Lower leg skin (tissue), 4 donors: ENCODE measurements at places on chromosomes 2 and 18.

- no peak for DNase-seq
Observed at GRCh38 chr2:62467475-62468321, 38.3 kb downstream of the TMEM17 start.

DNA sequence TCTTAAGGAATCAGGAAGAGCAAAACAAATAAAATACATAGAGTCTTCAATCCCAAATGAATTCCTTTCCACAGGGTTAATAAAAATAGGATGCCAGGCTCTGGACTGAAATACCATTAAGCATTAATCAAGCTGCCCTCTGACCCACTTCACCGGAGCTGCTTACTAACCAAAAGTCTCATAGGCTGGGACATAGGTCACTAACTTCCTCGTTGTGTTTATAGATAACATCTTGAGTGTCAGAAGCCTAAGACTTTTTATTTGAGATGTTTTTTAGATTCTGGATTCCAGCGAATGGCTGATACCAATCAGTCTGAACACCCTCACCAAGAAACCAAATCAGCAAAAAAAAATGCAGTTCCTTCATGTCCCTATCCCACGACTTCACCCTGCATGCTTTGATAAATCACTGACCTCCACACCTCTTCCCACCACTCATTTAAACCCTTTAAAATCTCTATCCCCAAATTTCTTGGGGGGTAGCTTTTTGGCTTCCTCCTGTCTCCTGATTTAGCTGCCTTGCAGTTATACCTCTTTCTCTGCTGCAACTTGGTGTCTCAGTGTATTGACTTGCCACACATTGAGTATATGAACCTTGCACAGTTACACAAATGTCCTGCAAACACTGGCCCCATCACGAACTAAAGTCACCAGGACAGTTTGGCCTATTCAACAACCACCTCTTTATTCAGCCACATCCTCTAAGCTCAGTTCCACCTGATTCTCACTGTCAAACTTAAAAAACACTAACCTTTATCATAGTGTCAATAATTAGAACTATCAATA is 399.3 kb downstream of the METTL4 start:
- DNase-seq, result no peak

- no peak for DNase-seq
Observed at GRCh38 chr2:100989666-100990065, 12.4 kb upstream of the RPL31 start.

DNA sequence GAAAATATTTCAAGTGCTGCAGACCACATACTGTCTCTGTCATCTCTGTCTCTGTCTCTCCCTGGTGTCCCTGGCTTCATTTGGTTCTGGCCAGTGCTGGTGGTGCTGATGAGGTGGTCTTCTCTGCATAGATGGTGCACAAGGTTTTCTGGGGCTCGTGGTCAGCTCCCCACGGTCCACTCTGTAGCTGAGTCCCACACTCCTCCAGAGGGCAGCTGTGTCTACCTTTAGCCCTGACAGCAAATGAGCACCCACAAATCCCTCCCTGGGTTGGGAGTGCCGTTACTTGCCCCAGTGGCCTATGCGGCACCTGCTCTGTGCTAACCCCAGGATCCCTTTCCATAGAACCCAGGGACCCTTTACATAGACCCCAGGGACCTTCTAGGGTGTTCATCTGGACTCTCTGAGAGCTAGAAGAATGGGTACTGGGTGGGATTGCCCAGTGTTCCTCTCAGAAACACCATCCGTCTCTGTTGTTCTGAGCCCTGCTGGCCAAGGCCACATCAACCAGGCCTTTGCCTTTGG is 129.3 kb downstream of the CAPN13 start:
- DNase-seq, result peak; percentile 72

DNA sequence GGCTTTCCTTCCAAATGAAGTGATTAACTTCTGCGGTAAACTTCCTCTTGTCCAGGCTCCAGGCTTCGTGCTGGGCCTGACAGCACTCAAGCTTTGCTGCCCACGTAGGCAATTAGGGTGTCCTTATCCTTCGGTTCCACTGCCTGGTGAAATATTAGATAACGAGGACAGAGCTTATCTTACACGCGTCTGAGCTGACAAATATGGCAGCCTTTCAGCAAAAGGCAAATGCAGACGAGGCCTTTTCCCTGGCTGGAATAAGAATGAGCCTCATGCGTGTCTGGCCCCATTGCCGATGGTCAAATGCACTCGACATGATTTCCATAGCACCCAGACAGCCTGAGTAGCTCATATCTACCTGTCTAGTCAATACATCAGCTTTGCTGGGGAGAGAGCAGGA is 141.5 kb downstream of the FAM210A start:
- DNase-seq, result no peak

DNA sequence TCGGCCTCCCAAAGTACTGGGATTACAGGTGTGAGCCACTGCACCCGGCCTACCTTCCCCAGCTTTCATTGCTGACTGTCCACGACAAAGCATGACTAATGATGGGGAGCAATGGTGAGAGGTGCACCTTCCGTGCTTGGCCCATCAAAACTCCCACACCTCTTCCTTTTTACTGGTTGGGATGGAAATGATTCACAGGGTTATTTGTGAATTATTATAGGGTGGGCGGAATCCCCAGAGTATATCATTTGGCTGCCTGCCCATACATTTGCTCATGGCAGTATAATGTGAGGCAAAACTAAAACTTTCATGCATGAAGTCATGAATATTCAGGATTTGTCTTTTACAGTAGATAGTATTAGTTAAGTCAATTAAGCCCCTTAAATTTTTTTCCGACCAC is 334.2 kb upstream of the NETO1 start:
- DNase-seq, result no peak

- DNase-seq, result no peak
Observed at GRCh38 chr2:25740810-25741381, 67.5 kb upstream of the DTNB start.

GRCh38 chr2:37997629-37998028 is 72.5 kb downstream of the RMDN2 start:
- no peak for DNase-seq

DNA sequence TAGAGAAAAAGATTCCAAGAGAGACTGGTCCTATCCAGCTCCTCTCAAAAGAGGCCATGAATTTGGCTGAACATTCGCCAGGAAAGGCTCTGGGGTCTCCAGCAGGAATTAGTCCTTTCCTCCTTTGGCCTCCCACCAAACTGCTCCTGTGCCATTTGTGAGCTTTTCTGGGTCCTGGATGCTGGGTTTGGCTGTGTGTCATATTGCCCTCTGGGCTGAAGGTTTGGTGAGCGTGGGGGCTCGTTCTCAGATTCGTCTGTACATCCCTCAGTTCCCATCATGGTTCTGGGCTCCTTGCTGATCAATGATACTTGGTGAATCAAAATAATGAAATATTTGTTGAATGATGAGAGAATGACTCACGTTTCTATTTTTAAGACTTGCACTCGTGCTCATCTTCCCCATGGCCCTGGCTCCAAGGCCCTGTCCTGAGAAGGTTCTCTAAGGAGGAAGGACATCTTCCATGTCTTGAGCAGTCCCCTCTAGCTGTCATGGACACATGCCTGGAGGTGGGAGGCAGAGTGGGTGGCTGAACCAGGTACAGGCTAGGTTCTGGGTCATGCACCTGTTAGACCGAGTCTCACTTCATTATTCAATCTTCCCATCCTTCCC is 47.8 kb upstream of the RHOB start:
- DNase-seq, result no peak

- no peak for DNase-seq
Observed at GRCh38 chr2:121284463-121285449, at the start of gene TFCP2L1. Gene TFCP2L1, minus strand, starts transcription at chr2:121285202. Its CDS starts 93 bp downstream, at chr2:121285109.

- no peak for DNase-seq
Observed at GRCh38 chr2:55862673-55863390, 60.8 kb downstream of the EFEMP1 start.

DNA sequence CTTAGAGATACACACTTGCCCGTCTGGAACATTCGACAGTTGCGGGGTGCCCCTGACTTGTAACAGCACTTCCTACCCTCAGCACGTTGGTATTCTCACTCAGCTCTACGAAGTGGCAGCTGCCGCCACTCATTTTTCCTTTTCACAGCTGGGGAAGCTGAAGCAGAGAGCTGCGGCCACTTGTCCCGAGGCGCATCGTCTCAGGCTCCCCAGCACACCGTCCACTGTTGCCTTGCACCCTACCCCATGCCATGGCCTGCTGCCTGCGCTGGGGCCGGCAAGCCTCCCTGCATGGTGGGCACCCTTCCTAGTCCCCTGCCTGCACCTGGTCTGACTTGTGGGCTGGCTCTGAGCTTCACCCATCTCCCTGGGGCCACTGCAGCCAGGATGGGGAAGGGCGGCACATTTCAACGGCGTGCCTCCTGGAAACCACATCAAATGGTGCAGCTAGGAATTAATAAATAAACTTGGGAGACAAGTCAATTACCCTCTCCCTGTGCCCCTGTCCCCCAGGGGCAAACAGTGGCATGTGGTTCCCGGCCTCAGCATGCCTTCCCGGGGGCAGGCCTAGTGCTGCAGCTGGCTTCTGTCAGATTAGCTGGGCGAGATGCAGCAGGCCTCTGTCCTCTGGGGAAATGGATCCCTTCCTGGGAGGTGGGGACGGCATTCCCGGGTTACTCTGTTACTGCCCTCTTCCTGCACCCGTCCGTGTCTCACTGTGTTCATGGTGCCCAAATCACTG is 64.7 kb upstream of the HAAO start:
- DNase-seq, result peak; percentile 80

GRCh38 chr2:217953531-217953932 is 49.3 kb downstream of the TNS1 start:
- DNase-seq, result no peak

DNA sequence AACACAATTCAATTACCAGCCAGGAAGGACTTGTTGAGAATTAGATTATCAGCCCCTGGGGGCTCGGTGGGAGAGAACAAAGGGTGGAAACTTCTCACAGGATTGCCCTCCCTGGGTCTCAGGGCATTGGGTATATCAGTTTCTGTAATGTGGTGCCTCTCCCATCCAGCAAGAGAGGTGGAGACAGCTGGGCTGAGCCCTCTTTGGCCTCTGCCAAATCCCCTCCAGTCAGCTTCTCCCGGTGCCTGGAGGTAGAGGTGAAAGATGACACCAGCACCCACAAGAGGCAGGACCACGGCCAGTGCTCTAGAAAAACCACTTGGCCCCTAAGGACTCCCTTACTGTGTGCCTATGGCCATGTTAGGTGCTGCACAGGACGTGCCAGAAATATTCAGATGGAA is 179.7 kb downstream of the HAUS1 start:
- no peak for DNase-seq

- no peak for DNase-seq
Observed at GRCh38 chr18:72541871-72542332, 2.2 kb downstream of the CBLN2 start.

- DNase-seq, result no peak
Observed at GRCh38 chr2:74441170-74441689, 507 bp downstream of the RTKN start.

DNA sequence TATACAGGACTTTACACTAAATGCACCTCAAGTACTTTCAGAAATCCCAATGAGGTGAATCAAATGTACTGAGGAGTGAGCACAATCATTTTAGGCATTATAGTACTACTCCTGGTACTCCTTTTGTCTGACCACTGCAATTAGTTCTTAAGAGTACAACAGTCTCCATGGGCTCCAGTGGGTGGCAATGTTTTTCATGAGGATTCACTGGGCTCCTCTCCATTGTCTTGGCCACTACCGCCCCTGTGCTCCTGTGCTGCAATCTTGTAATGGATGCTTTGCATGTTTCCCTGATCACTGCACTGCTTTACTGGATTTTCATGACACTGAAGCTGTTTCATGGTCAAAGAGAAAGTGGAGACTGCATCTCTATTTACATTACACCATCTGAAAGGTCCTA is 268.5 kb upstream of the ZSWIM2 start:
- DNase-seq, result no peak

DNA sequence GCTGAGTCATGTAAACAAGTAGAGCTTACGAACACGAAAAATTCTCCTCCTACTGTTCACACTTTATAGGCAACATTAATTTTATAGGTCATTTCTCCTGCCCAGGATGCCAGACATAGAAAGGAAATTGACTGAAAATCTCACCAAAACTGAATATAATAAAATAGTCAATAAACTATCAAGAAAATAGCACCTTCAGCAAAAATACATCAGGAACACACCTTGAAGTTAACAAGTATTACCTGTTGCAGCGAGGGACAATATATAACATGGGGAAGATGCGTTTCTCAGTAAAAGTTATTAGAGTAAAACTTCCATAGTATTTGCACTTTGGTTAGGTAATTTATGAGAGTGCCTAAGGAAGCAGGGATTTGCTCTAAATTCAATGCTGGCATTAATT is 344.6 kb downstream of the KCNJ3 start:
- DNase-seq, result no peak

GRCh38 chr2:206031950-206032567 is 53.9 kb downstream of the INO80D start:
- no peak for DNase-seq

DNA sequence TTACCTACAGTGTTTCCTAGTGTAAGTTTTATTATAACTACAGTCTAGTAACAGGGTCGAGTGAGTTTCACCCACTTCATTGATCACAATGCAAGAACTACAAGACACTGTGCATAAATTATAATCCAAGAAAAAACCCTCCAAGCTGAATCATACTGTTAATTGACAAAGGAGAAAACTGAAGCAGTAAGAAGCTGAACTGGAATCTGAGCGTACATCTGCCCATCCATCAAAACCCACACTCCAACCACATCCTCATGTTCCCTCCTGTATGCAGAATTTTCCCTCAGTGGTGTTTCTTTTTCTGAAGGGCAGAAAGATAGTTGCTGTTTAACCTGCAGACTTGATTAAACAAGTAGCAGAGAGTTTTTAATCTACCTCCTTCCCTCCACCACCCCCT is 49.5 kb upstream of the KIDINS220 start:
- no peak for DNase-seq

DNA sequence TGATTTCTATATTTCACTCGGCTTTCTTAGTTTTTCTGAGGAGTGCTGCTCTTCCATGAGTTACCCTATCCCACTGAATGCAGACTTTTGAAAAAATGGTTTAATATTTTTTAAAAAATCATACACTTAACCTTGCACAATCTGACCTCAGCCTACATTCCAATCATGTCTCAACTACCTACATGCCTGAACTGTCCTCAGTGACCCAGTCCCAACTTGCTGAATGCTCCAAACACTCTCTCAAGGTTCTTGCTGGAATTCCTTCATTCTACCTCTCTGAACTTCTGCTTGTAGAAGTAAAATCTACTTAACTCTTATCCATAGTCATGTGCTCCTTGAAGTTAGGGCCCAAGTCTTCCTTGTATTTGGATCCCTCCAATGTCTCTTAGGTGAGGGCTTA is 181.6 kb downstream of the XIRP2 start:
- DNase-seq, result no peak

DNA sequence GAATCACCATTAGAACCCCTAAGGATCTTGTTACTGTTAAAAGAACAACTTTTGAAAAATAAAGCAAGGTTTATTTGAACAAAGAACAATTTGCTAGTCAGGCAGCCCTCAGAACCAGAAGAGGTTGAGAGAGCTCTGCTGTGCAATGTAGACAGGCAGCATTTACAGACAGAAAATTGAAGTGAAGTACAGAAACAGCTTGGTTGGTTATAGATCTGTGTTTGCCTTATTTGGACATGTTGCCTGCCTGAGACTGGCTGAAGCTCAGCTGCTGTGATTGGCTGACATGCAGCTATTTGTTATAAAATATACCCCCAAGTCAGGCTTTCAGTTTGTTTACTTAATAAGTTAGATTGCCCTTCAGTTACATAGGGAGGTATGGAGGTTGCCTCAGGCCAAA is 12.5 kb downstream of the MSTN start:
- DNase-seq, result no peak

GRCh38 chr2:186130748-186131641 is 355.1 kb upstream of the ZC3H15 start:
- no peak for DNase-seq
